ENCODE measurements at places on chromosomes 6 and 20.

DNA sequence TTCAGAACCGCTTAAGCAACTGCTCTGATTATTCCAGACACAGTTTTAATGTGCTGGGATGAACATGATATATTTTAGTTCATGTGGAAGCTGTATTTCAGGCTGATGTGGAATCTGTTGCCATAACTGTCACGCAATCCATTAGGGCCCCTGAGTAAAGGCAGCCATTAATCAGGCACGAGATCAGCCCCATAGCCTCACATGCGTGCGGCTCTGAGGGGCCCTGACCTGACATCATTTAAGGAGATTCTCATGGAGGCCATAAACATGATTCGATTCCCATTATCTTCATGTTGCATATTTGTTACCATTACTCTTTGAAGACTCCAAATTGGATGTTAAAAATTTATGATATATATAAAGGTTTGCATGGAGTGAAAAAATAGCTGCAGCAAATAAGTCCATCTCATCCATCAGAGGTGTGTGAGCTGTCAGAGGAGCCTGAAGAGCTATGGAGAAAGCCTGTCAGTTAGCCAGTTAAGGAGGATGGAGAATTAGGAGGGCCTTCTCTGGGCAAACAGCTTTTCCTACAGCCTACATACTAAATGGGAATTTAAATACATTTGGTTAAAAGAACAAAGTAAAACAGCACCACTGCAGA is 89.6 kb downstream of the SOBP start:
- DNase-seq = no peak

DNA sequence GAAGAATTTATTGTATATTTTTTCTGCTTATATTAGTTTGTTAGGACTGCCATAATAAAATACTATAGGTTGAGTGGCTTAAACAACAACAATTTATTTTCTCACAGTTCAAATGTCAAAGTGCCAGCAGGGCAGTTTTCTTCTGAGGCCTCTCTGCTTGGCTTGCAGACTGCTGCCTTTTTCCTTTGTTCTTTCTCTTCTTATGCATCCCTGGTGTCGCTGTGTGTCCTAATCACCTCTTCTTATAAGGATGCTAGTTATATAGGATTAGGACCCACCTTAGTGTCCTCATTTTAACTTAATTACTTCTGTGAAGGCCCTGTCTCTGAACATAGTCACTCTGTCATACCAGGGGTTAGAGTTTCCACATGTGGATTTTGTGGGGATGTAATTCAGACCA is 354.4 kb downstream of the NKAIN2 start:
- no peak for DNase-seq

- DNase-seq = no peak
Observed at GRCh38 chr6:140833408-140833807, 1299.3 kb upstream of the GJE1 start.

DNA sequence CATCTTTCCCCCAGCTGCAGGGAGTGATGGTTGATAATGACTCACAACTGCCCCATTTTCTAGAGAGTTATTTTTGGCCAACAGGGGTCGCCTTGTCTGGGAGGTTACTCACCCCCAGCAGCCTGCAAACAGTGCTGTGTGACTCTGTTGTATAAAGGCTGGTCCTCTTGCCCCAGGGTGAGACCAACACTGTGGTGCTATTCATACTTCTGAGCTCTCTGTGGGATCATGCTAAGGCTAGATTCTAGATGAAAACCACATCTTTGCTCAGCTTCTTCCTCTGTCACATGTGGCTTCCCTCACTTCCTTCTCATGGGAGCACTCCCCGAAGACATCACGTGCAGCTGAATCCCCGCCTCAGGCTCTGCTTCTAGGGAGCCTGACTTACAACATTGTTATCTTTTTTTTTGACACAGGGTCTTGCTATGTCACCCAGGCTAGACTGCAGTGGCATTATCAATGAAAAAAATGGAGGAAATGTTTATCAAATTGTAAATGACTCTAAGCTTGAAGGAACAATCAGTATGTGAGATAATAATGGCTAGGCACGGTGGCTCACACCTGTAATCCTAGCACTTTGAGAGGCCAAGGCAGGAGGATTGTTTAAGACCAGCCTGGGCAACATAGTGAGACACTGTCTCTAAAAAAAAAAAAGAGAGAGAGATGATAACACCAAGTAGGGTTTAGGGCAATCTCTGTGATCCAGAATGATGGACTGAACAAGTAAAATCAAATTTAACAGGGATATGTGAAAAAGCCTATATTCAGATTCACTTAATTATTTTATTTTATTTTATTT is 55.7 kb upstream of the SLC23A2 start:
- DNase-seq = peak; percentile 60

- no peak for DNase-seq
Observed at GRCh38 chr6:142686507-142686887, 258.5 kb downstream of the HIVEP2 start.

- no peak for DNase-seq
Observed at GRCh38 chr20:46802722-46803121, 91.9 kb upstream of the EYA2 start.

- peak; percentile 39 for DNase-seq
Observed at GRCh38 chr6:17354700-17355403, 38.5 kb upstream of the CAP2 start.

DNA sequence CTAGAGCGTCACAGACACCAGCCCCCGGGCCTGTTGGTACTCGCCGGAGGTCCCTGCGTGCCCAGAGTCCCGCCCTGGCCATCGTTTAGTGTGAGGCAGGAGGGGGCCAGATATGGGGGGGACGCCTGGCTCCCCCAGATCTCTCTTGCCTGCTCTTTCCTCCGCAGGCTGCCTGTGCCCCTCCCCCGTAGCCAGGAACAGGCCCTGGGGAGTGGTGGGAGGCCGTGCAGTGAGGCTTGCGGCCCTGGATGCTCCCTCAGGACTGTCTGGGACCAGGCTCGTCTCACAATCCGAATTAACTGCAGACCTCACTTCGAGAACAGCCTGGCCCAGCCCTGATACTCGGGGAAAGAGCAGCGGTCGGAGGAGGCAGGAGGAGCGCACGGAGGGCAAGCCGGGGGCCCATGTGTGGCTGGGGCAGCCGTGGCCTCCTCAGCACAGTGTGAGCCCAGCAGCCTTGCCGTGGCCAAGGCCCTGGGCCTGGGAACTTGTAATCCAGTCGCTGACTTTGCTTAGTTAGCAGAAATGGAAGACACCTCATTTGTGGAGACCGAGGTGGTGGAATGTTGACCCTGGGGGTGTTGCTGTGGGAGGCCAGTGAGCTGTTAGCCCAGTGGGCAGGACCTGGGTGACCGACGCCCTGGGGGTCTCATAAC is 28.7 kb downstream of the FRMD1 start:
- DNase-seq = no peak

DNA sequence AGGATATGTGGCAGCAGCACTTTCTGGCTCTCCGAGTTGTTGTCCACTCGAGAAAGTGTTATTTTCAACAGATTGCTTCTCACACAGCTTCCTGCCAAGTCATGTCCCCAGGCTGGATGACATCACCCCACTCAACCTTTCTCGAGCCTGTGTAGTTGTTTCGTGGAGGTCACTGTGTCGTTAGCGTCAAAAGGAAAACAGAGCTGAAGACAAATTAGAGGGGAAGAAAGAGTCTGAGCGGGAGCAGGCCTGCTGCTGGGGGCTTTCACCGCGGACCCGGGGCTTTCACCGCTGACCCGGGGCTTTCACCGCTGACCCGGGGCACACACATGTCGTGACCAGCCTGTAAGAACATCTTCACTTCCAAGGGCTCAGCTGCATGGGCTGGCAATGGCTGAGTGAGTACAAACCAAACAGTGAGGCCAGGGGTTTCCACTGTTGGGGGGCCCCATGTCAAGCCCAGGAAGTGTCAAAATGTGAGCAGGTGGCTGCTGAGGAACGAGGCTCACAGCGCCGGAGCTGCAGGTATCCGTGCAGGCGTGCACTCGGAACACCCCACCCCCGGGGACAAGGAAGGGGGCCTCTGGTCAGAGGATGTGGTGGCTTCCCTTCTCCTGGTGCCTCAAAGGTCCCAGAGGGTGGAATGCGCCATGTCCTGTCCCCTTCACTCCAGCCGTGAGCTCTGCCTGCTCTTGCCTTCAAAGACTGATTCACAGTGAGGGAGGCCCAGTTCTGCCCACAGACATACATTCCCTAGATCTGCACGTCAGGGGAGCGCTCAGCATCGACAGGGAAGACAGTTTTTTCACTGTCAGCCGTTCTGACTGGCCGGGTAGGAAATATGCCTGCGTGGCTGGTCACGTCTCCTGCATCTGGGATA is 365.9 kb downstream of the TAF4 start:
- no peak for DNase-seq

DNA sequence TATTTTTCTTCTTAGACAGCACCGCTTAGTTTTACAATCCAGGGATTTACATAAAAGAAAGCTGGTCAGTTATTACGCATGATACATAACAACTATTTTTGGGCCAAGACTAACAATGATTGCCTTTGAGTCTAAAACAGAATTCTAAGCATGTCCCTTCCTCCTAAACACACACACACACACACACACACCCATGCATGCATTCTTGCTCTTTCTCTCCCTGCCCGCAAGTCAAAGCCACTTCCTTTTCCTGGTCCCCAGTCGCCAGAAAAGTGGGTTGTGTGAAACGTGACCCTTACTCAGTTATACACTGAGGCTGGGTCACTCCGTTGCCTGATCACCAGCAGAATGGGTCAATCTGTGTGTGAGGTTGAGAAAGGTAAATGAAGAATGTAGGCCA is 31.4 kb downstream of the FYN start:
- DNase-seq = peak; percentile 40

GRCh38 chr6:144250276-144250675 is 34.9 kb upstream of the UTRN start:
- DNase-seq = no peak

DNA sequence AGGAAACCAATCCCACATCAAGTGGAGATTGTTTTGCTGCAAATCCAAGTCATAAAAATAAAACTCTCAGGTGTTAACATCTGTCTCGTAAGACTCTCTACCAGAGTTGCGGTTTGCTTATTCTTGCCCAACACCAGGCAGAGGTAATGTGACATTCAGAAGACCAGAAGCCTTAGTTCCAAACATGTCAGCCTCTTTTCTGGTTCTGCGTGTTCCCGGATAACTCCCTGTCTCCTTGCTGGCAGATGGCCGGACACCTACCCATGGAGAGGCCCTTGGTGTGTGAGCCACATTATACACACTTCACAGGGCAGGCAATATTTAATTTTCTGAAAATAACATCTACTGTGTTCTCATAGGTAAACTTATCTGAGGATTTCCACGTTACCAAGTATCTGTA is 73.4 kb downstream of the GMPR start:
- DNase-seq = no peak

- peak; percentile 28 for DNase-seq
Observed at GRCh38 chr6:127267646-127268625, 1.3 kb downstream of the RNF146 start.

DNA sequence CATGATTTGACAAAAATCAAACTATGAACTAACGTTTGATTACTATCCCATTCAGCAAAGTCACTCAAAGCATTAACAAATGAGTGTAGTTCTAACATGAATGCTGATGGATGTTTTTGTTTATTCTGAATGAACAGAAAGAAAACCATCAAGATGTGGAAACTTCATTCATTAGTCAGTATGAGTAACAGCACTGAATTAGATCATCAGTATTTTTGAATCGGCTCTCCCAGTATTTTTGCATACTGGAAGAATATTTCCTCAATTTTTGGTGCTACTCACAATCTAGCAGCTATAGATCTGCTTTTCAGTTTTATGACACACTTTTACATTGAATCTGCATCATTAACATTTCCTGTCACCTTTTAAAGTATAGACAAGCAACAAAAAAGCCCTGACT is 63.8 kb upstream of the CD83 start:
- peak; percentile 86 for DNase-seq

- peak; percentile 76 for DNase-seq
Observed at GRCh38 chr20:10553326-10553984, 118.3 kb downstream of the SLX4IP start.

DNA sequence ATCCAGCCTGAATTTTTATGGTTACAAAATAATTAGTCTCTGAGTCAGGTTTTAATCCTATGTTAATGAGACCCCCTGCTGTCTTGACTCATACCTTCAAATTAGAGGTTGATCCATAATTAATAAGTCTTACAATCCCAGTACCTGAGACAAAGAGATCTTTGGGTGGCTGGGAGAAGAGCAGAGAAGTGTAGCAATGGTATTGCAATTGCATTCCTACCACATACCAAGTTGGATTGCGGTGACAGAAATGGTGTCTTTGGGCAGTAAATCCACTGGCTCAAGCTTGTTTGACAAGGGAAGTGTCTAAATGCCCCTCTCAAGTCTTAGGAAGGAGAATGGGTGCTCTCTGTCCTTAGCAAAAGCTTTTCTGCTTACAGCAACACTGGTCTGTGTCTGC is 150.4 kb downstream of the BTBD3 start:
- no peak for DNase-seq

DNA sequence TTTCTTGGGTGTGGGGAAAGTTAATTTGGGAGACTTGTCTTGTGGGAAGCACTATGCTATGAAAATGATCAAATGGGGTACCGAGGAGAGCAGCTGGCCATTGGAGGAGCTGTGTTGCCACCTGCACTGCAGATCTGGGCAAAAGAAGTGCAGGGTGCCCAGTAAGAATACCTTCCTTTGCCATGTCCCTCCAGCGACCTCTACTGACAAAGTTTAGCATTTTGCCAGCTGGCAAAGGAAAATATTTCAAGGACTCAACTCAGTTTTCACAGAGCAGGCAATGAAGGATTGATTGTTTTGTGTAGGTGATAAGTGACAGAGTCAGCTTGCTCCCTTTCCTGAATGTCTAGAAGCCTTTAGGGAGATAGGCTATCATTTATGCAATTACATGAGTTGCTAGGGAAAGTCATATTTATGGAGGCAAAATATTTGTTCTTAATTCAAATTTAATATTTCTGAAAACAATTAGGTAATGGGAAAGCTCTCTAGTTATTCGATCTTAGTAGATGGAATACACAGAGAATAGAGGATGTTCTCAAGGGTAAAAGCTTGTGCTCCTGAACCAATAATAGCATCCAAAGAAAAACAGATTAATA is 118.4 kb downstream of the FARS2 start:
- DNase-seq = peak; percentile 62

DNA sequence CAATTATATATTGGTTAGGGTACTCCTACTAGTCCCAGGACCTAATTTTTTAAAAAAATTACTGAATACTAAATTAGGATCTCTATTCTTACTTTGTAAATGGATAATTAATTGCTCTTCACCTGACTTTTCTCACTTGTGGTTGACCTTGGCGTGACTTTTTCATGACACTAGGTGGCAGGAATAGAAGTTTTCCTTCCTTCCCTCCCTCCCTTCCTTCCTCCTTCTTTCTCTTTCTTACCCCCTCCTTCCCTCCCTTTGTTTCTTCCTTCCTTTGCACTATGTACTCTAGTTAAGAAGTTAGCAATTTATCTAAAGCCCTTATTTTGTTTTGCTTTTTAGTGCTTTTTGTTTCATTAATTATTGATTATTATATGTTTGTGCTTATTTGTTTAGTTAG is 20.4 kb upstream of the HBS1L start:
- no peak for DNase-seq

- DNase-seq = peak; percentile 4
Observed at GRCh38 chr6:19836799-19837510, at the start of gene ID4. Gene ID4, plus strand, starts transcription at chr6:19837370. Its CDS starts 385 bp downstream, at chr6:19837755.

DNA sequence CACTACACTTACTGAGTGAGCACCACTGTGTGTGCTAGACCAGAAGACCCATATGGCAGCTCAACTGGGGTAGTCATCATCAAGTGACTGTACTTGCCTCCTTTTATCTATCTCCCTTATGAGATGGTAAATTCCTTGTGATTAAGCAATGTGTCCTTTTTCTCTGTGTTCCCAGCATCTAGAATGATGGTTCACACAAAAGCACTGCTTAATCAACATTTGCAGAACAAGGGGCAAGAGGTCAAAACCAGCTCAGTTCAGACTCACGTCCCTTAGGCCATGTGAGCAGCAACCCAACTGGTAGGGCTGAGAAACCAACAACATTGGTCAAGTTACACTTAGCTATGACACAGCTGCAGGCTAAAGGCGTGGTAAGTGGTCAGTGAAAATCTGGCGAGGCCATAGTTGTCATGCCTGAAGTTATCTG is 10.0 kb downstream of the TRAM2 start:
- peak; percentile 65 for DNase-seq

Data from epithelial cell of esophagus (primary cell).